ENCODE measurements at places on chromosomes 6 and 20.

GRCh38 chr6:150527100-150527499, 72.6 kb upstream of the PLEKHG1 start:
- DNase-seq, result no peak

- no peak for DNase-seq
Observed at GRCh38 chr6:149445095-149445466, 39.7 kb downstream of the ZC3H12D start.

DNA sequence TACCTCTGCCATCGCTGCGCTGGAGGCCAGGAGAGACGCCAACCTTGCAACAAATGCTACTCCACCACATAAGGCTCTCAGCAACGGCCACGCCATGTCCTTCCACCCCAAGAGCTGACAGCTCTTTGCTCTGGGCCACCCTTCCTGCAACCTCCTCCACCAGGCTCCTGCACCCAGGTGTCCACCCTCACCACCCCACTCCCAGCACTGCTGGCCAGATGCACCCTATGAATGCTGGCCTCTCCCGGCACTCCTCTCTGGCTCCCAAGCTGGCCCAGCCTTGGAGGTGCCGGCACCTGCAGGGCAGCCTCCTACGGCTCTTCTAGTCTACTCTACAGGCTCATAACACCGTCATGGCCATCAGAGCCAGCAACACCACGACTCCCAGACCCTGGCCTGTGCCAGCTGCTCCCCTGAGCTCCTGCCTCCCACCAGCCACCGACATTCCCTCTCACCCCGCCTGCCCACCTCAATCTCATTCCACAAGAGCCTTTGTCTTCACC, 11.2 kb downstream of the TAF4 start:
- no peak for DNase-seq

GRCh38 chr6:90403489-90404381, 107.1 kb upstream of the BACH2 start:
- no peak for DNase-seq

DNA sequence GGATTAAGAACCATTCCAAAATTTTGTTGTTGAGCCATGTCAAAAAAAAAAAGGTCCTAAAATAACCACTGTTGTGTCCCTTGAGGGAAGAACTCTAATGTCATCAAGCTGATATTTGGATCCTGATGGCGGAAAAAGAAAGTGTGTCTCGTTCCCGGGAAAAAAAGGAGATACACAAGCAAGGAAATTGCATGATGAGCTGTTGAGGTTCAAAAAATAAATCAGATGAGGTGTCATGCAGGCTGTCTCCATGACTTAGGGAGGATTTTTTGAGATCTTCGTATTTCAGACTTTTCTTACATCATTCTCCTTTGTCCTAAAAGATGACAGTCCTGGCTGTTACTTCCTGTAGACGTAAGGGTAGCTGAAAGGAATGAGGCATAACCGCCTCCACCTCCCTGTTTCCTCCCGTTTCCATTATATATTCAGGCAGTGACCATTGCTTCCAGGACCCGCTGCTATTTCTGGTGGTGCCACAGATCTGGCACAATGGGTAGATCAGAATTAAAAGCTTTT, 117.3 kb upstream of the TNFAIP3 start:
- no peak for DNase-seq

GRCh38 chr6:2959909-2960719, 11.3 kb downstream of the SERPINB6 start:
- DNase-seq, result no peak

DNA sequence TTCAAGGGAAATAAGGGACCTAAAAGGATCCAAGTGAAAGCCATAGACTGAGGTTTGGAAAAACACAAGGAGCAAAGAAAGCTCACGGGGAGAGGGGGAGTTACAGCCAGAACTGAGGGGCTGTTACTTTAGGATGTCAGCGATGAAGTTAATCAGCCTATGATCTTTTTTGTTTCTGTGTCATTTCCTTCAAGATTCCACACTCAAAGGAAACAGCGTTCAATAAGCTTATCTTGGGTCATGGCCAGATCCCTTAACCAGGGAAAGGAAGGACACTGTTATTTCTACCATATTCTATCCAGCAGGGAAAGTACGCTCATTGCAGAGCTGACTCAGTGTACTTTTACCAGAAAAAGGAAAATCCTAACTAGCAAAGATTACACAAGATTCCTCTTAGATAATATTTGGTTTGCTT, 132.8 kb downstream of the PFDN4 start:
- no peak for DNase-seq

Measured in amygdala (tissue), 56 donors.